ENCODE measurements at places on chromosomes 4 and X.

DNA sequence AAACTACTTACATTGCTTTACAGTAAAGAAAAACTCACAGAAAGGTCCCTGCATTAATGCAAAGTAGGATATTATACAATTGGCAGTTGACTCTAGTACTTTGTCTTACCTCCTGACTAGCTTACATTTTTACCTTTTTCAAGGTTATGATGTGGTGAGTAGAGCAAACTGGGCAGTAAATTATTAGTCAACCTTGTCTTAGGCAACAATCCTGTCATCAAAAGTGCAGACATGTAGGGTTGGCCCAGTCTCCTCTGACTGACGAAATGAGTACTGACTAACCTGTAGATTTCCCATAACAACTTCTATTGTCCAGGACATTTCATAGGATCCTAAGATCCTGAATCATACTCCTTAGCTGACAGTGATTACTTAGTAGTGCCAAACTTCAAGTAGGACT is 142.0 kb upstream of the NUDT6 start:
- DNase-seq: no peak

DNA sequence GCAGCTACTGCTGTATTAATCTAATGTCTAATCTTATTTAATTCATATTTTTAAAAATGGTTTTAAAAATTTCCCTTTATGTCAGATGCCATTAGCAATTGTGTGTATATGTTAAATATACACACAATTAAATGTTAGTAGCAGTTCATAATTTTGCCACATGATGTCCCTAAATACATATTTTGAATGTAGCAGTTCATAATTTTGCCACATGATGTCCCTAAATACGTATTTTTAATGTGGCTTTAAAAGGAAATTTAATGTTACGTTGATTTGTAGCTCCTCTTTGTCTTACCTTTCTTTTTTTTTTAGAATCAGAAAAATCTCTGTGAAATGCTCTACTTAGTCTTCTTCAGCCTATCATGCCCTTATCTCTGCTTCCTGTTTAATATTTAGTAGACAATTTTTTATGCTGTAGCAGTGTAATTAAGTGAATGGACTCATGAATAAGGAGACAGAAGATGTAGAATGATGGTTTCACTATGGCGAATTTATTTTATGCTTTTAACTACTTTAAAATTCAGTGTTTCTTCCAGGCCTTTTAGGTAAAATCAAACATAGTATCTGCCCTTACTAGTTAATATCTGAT is 26.1 kb downstream of the RBM46 start:
- DNase-seq: no peak

DNA sequence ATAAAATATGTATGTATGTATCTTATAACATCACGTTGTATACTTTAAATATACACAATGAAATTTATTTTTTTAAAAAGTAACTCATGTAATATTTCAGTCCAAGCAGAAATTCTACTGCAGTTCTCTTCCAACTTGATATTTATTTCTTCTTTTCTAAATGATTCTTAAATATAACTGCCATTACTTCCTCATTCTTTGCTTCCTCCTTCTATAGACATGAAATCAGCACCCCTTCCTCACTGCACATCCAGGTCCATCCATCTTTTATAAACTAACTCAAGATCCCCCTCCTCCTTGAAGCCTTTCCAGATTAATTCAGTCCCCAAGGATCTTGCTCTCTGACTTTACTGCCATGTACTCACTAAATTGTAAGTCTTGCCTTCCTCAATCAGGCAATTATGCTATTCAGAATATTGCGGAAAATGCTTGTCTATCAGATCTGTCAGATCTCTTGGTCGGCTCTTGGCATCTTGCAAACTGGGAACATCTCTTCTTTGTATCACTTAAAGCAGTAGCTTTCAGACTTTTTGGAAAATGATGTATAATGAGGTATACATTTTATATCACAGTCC is 3.7 kb downstream of the GPRIN3 start:
- DNase-seq: no peak

DNA sequence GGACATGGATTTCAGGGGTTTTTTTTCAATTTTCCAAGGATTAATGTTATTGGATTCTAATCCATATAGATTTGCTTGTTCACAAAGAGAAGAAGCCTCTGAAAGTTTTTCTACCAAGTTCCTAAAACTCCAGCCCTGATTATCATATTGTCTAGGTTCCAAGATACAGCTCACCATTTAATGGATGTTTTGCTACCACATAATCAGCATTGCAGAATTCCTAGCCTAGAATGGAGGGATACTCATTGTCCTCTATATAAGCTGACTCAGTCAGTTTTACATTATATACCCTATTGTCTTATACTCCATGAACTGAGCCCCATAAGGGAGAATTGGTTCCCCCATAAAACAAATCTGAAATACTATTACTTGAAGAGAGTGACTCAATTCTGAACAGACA is 664.7 kb upstream of the FAM241A start:
- DNase-seq: no peak

GRCh38 chr4:41257906-41258305 is 1.2 kb downstream of the UCHL1 start:
- no peak for DNase-seq

GRCh38 chr4:137300776-137301175 is 231.5 kb downstream of the PCDH18 start:
- no peak for DNase-seq

DNA sequence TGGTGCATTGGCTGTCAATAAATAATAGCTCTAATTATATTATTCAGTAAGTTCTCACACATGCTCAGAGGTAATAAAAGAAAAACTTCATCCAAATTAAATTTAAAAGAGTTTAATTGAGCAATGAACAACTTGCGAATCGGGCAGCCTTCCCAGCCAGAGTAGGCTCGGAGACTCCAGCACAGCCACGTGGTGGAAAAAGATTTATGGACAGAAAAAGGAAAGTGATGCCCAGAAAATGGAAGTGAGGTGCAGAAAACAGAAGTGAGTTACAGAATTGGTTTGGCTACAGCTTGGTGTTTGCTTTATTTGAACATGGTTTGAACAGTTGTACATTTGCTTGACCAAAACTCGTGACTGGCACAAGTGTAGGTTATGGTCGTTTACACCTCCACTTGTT is 13.6 kb upstream of the BOD1L1 start:
- no peak for DNase-seq

DNA sequence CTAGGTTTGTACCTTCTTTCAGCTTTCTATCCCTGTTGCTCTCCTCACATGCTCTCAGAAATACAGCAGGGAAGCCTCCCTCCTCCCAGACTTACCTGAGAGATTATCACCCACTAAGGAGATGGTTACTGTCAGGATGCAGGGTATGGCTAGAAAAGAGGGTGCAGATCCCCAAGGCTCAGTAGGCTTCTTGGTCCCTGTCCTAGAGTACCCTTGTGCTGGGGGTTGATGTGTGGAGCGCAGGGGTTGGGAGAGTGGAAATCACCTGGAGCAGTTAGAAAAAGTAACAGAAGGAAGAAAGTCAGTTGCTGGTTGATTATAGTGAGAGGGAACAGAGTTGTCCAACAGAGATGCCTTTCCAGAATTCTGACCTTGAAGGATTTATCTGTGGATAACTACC is 80.2 kb downstream of the CNGA2 start:
- no peak for DNase-seq

DNA sequence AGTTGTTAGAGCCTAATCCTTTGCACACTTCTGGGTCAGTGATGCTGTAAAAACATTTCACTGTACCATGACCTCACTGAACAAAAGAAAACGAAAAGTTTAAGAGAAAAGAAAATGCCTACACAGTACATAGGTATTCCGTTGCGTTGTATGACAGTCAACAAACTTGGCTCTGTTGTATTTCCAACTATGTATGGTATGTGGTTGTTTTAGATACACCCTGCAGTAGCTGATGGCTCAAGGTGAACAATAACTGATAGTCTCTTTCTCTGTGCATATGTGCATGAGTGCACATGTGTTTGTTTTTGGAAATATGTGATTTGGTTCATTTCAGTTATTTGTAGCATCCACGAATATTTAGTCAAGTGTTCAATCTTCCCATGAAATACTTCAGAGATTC is 176.0 kb downstream of the BMPR1B start:
- no peak for DNase-seq

GRCh38 chrX:74506317-74507115 is 85.2 kb downstream of the SLC16A2 start:
- no peak for DNase-seq

- no peak for DNase-seq
Observed at GRCh38 chrX:68995780-68996551, 167.1 kb downstream of the EFNB1 start.

DNA sequence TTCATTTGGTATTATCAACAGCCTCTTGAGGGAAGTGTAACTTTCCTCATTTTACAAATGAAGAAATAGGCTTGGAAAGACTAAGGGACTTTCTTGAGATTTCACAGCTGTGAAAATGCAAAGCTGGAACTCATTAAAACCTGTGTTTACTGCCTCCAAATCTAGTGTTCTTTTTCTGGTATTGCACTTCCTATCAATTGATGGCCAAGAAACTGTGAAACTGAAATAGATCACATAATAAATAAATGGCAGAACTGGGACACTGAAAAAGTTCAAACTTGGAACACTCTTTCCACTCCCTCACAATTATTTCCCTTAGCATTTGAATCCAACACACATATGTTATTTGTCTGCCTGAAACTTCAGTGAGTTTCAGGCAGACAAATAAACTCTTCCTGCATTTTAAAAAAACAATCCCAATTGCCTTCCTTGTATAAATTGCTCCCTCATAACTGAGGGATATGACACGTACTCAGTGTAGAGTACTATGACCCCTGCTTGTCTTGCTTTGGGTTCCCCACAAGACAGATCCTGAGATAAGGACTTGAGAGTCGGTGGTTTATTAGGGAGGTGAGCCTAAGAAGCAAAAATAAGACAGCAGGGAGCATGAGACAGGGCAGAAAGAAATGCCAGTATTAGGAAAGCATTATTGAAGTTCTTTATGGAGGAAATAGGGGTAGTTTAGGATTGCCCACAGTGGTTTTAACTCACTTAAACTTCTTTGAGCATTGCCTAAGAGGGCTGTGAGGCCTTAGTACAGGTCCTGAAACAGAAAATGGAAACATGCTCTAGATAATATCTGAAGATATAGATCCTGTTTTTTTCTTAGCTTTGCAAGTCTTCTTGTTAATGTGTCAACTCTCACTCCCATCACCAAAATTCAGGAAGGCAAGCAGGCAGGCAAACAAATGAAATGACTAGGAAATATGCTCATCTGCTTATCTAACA is 33.9 kb downstream of the RTL3 start:
- no peak for DNase-seq

DNA sequence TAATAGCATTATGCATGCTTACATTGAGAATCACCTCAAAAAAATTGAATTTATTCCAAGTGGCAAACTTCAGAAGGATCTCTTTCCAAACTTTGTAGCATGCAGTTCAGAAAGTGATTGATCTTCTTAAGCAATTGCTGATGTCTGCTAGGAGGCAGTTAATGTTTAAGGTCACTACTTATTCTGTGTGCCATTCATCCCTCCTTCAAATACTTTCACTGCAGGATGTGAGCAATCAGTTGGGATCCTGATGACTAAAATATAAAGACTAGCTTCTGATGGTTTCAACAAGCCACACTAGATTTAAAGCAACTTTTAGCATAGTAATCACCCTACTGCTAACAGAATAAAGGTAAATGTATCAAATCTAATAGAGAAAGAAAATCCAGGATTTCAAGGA is 414.1 kb downstream of the ADGRL3 start:
- no peak for DNase-seq

- no peak for DNase-seq
Observed at GRCh38 chr4:55539658-55540057, 7.1 kb downstream of the CLOCK start.

GRCh38 chr4:67719953-67720617 is 19.1 kb upstream of the UBA6 start:
- DNase-seq: no peak

GRCh38 chrX:21657318-21658151 is 595 bp downstream of the KLHL34 start:
- DNase-seq: no peak

GRCh38 chrX:45794995-45795337 is 594.3 kb upstream of the DIPK2B start:
- DNase-seq: no peak

DNA sequence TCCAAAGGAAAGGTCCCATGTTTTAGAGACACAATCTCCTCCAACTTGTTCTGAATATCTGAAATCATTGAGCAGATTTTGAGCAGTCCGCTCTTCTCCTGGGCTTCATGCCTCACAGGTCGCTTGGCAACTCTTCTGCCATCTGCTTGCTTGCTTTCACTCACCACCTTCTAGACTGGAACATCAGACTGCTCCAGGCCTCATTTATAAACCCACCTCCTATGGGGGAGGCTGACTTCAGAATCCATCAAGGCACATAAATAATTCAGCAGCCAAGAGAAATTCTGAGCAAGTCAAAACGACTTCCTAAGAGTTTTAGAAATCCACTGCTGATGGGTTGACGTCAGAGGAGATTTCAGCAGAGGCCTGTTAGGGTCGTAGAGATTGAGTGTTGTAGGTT is 64.1 kb downstream of the FAM184B start:
- no peak for DNase-seq

GRCh38 chr4:3435686-3435956 is 6.1 kb upstream of the HGFAC start:
- DNase-seq: no peak

DNA sequence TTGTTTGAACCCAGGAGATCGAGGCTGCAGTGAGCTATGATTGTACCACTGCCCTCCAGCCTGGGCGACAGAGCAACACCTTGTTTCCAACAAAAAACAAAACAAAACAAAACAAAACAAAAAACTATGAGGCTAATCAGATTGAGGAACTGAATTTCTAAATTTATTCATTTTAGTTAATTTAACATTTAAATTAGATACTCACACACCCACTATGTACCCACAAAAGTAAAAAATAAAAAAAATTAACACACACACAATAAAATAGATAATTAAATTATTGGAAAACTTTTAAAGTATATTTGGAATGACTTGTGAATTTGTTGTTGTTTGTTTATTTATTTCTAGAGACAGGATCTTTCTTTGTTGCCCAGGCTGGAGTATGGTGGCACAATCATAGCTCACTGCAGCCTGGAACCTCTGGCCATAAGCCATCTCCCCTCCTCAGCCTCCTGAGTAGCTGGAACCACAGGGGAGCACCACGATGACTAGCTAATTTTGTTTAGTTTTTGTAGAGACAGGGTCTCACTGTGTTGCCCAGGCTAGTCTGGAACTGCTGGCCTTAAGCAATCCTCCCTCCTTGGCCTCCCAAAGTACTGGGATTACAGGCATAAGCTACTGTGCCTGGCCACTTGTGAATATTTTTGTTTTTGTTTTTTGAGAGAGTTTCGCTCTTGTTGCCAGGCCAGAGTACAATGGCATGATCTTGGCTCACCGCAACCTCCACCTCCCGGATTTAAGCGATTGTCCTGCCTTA is 9.8 kb upstream of the ZNF157 start:
- DNase-seq: no peak

DNA sequence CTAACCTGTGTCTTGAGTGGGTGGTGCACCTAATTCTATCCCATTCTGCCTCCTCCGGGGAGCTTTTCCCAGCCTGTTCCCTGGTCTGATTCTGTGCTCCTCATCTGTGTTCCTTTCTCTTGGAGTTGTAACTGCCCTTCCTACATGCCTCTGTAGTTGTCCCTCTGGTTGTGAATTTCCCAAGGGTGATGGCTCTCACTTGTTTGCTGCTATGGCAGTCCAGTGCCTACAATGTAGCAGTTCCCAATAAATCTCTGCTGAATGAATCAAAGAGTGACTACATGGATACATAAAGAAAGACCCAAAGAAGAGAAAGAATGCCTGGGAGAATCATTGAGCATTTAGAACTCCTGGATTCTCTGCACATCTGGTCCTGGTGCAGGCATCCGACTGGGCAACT is 141.6 kb downstream of the HS3ST1 start:
- DNase-seq: no peak
